ENCODE measurements at places on chromosomes 7 and 10.

DNA sequence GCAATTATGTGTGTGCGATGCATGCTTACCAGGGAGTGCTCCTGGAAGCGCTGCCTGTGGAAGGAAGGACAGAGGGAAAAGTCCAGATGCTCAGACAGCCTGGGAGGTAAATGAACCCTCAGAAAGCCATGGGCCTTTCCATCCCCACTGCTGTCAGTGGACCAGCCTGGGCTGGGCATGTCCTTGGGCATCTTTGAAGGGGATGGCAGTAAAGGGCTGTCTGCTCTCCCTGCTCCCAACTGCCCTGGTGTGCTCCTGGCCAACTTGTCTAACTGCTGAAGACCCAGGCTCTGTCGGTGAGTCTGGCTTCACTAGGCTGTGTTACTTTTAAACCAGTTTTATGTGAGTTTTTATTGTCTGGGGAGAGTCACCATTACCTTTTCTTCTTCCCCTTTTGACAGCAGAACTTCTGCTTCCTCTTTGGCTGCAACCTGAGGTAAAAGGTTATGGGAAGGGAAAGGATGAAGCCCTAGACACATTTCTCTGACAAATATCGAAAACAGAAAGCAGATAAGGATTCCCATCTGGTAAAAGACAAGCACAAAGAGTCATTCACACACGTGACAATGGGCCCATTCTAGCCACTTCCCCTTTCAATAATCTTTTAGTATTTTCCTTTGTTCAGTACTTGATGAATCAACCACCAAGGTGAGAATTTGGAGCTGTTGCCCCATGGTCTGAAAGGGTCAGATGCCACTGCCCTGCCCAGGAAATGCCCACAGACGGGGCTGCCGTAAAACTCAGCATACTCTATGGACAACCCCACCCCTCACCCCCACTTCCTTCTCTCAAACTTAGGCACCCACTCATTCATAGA lies 27.6 kb upstream of the PIK3AP1 start:
- peak; percentile 70 for DNase-seq

DNA sequence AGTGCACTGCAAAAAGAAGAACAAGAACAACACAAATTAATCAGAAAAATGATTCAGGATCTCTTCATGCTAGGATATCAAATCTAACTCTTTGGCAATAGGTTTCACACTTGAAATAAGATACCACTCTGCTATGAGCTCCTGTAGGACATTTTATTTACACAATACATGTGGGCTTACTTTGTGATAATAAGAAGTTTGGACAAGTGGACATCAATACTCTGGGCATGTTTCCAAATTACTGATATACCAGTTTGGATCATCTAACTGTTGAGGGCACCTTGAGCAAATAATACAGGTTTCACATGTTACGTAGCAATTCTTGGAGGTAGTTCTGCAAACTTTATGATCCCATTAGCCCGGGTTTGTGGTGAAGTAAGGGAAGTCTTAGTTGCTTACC lies 59.8 kb downstream of the CPVL start:
- DNase-seq, result no peak

- no peak for DNase-seq
These were observed 291.7 kb upstream of the SEMA3D start for GRCh38 chr7:85478530-85478929.

GRCh38 chr7:24138343-24138742 lies 145.6 kb upstream of the NPY start:
- no peak for DNase-seq
